ENCODE measurements at places on chromosomes 7 and 10.

- DNase-seq = no peak
Observed at GRCh38 chr10:50946991-50947781, 61.8 kb upstream of the A1CF start.

DNA sequence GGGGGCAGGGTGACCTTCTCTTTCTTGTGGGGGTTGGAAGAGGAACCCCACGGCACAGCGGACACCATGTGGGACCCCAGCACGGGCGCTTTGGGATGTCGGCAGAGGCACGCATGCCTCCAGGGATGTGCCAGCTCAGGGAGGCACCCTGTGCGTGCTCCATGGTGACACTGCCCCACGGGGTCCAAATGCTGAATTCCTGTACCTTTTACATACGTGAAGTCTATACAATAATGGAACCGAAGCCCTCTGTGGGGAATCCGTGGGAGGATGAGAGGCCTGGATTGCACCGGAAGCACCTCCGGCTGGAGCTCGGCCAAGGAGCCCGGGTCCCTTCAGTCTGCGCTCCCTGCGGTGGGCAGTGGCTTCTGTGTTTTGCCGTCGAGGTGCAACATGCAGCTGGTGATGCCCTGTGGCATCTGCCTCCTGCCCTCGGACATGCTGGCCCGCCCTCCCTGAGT, 524.3 kb downstream of the DNAJB6 start:
- no peak for DNase-seq

DNA sequence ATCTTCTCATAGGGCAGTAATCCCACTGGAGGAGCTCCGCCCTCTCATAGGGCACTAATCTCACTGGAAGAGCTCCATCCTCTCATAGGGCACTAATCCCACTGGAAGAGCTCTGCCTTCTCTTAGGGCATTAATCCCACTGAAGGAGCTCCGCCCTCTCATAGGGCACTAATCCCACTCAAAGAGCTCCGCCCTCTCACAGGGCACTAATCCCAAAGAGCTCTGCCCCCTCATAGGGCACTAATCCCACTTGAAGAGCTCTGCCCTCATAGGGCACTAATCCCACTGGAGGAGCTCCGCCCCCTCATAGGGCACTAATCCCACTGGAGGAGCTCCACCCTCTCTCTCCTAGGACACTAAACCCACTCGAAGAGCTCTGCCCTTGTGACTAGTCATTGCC, 3.4 kb upstream of the FUOM start:
- no peak for DNase-seq

GRCh38 chr7:4958477-4959301, at the start of gene MMD2:
MMD2 (minus strand) TSS chr7:4959187; CDS start chr7:4959017, 170 bp downstream.
- no peak for DNase-seq

DNA sequence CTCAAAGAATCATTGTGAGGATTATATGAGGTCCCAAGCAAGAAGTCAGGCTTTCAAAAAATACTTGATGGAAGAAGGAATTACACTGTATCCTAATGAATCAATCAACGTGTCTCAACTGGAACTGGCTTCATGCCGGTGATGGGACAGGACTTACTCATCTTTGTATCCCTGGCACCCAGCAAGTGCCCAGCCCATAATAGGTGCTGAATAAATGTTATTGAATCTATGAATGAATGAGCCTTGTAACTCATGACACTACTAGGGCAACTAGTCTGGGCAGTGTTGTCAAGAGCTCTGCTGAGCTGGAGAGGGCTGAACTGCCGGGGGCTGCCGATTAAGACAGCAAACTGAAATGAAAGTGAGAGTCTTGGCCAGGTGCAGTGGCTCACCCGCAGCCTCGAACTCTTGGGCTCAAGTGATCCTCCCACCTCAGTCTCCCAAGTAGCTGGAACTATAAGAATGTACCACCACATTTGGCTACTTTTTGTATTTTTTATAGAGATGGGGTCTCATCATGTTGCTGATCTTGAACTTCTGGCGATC, 87.2 kb upstream of the KIF5B start:
- DNase-seq = no peak

DNA sequence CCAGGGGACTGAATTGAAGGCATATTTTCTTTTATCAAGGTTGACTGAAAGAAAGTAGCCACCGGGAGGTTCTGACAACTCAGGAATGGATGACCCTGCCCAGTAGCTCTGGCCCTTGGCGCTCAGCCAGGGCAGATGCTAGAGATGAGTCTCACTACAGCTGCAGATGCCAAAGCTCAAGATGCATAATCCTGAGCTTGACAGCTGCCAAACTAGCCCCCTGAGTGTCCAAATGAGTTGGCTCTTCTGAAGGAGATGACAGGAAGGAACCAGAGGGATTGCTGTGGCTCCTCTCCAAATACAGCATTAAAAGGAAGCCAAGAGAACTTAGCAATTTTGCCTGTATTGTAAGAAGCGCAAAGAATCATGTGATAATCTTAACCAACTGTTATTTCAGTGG, 78.4 kb downstream of the NXPH1 start:
- no peak for DNase-seq

- DNase-seq = no peak
Observed at GRCh38 chr10:30029872-30030256, 29.5 kb downstream of the JCAD start.

DNA sequence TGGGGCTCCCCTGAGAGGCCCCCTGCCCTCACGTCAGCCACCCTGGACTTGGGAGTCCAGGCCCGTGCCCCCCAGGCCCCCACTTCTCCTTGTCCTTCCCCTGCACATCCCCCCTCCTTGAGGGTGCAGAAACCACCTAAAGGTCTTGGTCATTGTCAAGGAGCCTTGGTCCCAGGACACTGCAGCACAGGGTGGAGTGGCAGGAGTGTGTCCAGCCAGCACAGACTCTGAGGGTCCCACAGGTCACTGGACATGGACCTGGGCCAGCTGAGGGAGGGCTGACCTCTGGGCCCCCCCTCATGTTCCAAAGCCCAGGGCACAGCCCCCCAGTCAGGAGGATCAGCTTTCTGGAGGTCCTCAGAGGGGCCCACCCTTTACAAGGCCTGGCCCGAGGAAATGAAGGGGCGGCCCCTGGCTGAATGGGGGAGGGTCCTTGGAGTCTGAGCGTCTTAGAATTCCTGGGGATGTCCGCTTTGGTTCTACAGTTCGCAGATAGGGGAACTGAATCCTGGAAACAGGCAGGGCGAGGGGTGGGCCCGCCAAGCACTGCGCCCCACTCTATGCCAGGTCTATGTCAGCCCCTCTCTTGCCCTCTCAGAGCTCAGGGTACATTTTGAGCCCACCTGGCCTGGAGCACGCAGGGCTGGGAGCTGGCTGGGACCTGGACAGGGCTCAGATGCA, 54.0 kb downstream of the PWWP2B start:
- DNase-seq = no peak

GRCh38 chr10:12422189-12422588, 72.8 kb downstream of the CAMK1D start:
- no peak for DNase-seq

GRCh38 chr10:44975431-44976331, 2.9 kb downstream of the DEPP1 start:
- DNase-seq = no peak

GRCh38 chr7:99822731-99823718, 4.8 kb upstream of the CYP3A43 start:
- no peak for DNase-seq

DNA sequence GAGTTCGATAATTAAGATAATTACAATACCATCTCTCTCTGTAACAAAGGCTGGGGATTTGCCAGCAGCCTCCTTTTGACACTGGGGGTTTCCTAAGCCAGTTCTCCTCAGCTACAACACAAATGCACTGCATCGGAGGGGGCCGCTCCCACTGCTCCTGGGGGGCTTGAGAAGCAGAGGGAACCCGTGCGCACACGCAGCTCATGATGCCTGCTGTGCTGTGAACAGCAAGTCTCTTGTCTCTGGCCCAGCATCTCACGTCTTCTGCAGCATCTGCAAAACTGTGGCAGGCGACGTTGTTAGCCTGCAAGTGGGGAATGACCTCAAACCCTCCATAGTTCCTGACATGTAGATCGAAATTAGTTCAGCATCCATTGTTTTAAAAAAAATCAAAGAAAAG, 5.5 kb downstream of the VIPR2 start:
- no peak for DNase-seq

GRCh38 chr10:71088054-71088453, 124.3 kb upstream of the UNC5B start:
- DNase-seq = no peak

- DNase-seq = no peak
Observed at GRCh38 chr7:94401428-94401814, 6.7 kb downstream of the COL1A2 start.

GRCh38 chr10:11204351-11204942, 186.8 kb downstream of the CELF2 start:
- DNase-seq = no peak

GRCh38 chr7:50851451-50851850, 68.8 kb upstream of the GRB10 start:
- no peak for DNase-seq

DNA sequence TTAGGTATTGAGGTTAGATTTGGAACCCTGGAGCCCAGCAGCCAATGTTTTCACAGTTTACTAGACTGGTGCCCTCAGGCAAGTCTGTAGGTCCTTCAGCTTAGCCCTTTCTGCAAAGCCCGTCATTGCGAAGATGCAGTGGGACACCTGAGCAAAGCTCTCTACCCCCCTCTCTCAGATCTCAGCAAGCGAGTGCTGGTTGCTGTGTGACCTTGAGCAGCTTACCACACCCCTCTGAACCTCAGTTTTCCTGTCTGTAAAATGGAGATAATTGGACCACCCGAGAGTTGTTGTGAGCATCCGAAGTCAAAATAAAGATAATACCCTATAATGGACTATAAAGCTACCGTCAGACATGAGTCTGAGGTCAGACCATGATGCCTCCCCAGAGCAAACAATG, 3.7 kb downstream of the NPC1L1 start:
- no peak for DNase-seq

Measured in fibroblast of skin of left biceps (primary cell).